T-helper 1 cell (primary cell): ENCODE measurements at places on chromosomes 2 and 18.

- DNase-seq: no peak
These were observed 298.5 kb upstream of the CELF4 start for GRCh38 chr18:37864122-37864521.

- no peak for DNase-seq
These were observed 71.9 kb downstream of the ALPK2 start for GRCh38 chr18:58557008-58557435.

DNA sequence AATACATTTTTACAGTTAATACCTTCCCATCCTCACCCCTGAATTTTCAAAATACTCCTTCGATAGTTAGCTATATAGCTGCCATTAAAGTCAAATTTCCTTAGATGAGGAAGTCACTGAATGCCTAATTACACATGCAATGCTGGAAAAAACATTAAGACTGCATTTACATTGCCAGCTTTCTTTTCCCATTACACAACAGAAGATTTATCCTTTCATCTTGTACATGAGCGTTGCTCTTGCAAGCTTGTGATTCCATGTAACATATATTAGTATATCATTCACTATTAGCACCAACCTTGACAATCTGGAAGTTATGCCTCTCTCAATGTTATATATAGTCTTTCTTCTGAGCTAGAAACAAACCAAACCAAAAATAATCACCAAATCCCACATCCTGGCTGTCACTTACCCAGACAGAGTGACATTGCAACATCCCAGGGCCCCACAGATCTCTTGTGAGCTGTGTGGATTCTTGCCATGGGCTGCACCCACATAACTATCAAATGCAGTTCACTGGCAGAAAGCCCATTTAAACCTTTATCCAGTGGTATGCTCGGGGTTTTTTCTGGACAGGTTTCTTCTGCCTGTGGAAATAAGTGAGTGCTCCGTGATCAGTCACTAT lies 79.2 kb upstream of the PAPOLG start:
- no peak for DNase-seq

DNA sequence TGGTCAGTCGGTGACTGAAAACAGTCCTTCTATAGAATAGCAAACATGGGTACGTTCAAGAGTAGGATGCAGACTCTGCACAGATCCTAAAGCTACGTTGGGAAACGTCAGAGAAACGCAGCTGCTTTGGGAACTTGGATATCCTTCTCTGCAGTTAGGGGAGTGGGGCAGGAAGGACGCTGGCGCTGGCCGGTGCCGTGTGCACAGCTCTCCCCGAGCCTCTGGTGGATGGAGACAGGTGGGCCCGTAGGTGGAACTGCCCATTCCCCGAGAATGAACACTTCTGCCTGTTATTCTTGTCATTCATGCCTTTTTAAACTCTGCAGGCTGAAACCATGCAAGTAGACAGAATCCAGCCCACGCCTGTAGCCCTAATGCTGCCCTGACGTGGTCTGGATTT lies 91.7 kb upstream of the MBOAT2 start:
- DNase-seq: no peak

- DNase-seq: no peak
These were observed 214.2 kb downstream of the MTX2 start for GRCh38 chr2:176483476-176483875.

DNA sequence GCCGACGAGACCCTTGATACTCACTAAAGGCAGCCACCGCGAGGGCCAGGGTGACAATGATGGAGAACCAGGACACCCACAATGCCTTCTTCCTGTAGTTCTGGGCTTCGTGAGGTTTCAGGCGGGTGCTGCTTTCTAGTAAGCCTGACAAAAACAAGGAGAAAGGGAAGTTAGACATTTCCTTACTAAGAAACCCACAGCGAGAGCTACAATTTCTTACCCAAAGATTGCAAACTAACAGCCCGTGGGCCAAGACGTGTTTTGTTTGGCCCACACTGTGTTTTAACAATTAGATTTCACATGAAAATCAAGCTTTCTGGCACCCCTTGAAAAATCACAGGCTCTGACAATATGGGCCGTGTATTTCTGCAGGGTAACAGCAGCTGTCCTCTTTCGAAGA lies 5.6 kb downstream of the TMEM163 start:
- DNase-seq: no peak

GRCh38 chr2:39511605-39512433 lies 74.7 kb upstream of the MAP4K3 start:
- no peak for DNase-seq

- DNase-seq: no peak
These were observed 302.2 kb upstream of the MAP2 start for GRCh38 chr2:209121691-209122090.

- DNase-seq: no peak
These were observed 143.1 kb upstream of the COPS8 start for GRCh38 chr2:236942554-236942953.

DNA sequence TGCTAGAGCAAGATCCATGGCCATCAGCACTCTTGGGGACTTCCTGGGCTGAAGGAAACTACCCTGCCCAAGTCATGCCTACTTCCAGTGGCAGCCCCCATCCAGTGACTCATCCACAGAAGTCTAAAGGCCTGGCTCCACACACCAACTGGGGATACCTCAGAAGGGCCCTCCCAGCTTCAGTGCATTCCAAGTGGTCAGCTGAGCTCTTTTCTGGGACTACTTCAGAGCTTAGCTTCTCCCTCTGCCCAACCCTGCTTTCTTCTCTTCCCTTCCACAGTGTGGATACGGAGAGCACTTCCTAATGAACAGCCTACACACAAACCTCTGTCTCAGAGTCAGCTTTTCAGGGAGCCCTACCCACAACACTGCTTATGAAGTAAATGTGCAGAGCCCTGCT lies 66.5 kb downstream of the CLHC1 start:
- DNase-seq: no peak

- DNase-seq: no peak
These were observed 802.6 kb upstream of the CHAC2 start for GRCh38 chr2:52964916-52965530.

DNA sequence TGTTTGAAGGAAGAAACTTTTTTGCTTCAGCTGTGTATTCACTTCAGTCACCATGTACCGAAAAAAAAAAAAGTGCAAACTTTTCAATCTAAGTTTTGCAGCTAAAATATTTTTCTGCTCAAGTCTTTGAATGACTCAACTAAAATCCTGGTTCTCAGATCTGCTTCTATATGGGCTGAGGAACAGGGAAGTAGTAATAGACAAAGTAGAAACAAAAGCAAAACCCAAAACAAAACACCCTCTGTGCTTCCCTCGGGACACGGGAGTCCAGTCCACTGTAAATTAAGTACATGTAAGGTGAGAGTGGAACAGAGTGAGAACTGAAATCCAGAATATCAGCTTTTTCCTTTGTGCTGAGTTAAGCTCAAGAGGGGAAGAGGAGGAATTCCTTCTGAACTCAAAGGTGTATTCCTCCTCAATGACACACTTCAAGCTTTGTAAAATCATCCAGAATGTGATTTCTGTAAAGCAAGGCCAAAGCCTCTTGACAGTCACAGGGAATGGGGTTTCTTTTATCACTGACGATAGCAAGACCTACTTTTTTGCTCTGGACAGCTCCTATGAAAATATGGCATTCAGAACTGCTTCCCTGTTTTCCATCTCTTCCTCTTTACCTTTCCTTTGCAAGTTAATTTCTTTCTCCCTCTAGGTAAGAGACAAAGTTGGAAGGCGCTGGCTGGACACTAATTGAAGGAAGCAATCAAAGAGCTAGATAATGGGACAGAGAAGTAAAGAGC lies 433.5 kb upstream of the MMADHC start:
- no peak for DNase-seq

DNA sequence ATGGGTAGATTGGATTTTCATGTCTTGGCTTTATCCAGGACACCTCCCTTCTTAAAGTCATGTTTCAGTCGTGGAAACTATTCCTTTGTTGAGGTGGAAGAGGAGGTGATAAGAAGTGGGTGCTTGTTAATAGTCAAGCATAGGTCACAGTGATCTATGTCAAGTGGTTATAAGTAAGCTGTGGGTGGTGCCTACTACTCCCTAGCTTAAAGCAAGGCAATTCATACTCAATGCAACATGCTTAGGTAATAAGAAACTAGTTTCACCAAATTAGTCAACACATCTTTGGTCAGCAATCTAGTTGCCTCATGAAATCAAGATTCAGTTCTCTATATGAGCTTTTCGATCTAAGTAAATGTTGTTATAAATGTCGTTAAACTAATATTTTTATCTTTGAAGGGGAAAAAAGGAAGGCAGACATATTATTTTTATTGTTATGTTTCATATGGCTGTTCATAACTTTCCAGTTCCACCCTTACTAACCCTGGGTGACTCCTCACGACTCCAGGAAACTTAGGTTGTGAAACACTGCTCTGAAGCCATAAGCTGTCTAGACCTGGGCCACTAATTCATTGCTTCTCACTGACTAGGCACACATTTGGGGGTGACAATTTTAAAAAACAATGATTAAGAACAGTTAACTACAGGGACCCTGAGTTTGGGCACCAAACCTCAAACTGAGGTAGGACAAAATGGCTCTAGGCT lies 5.8 kb upstream of the ABCB11 start:
- no peak for DNase-seq

GRCh38 chr18:23822590-23823385 lies 133.5 kb downstream of the LAMA3 start:
- DNase-seq: no peak

- DNase-seq: no peak
These were observed 140.5 kb upstream of the PELI1 start for GRCh38 chr2:64284751-64285150.

DNA sequence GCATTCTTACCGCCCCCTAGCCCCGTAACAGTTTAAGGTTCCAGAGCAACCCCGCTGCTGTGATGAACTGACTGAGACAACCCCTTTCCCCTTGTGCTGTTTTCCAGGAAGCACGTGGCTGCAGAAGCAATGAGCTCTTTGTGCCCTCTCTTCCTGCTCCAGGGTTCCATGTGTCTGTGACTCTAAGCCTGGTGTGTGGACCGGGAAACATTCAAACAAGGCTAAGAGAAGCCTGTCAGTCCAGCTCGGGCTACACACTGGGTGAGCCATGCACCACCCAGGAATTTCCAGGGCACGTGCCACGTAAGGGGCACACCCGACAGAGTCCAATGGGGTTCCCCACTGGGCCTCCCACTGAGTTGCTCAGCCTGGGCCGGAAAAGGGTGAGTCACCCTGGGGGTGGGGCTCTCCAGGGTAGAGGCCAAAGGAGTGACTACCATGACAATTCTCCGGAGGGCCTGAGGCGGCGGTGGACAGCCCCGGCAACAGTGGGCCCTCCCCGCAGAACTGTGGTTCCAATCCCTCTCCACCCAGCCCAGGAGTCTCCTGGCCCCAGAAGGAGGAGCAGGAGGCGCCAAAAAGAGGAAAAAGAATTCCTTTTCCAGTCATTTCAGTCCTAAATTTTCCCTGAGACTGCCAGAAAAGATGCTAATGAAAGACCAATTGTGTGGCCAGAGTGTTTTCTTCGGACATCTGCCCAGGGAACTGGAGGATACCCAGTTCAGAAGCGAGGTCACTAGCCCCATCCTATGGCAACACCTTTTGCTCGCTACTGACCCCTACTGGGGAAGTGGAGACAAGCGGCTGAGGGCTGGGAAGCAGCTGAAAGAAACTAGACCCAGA lies 157.8 kb upstream of the SLC1A4 start:
- DNase-seq: peak; percentile 74

DNA sequence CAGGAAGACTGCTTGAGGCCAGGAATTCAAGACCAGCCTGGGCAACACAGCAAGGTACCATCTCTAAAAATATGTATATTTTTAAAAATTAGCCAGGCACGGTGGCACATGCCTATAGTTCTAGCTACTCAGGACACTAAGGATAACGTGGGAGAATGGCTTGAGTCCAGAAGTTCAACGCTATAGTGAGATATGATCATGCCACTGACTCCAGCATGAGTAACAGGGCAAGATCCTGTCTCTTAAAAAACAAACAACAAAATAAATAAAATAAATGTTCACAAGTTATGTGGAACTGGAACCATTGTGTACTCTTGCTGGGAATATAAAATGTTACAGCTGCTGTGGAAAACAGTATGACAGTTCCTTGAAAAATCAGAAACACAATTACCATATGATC lies 47.2 kb downstream of the USP34 start:
- DNase-seq: no peak

DNA sequence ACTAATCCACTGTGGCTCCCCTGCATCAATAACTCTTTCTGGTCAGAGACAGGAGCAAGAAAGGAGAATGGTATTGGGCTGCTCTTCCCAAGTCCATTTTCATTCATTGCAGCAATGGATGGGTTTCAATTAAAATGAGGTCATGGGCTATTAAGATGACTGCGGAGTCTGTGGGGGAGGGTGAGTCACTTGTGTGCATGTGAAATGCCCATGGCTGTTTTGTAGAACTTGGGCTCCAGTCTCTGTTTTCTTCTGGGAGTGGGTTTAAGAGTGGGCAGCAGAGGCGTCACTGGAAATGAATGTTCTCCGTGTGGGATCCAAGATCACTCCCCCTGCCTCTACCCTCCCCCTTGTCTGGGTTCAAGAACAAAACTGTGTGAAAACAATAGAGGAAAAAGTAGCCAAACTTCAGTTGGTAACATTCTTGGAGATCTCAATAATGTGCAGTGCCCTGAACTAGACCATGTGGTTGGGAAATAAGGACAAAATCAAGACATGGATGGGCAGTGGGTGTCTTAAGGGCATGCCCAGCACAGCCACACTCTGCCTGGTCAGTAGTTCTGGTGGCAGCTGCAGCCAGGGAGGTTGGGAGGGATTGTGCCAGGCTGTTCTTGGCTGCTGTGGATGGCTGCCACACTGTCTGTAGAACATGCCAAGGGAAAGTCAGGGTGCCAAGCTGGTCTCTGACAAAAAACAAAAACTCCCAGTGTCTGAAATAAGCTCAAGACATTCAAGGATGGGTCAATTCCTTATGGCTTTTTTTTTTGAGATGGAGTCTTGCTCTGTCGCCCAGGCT lies 68.2 kb upstream of the CXCR4 start:
- DNase-seq: no peak

GRCh38 chr2:172091000-172091641 lies 5.8 kb downstream of the DLX1 start:
- no peak for DNase-seq

- no peak for DNase-seq
These were observed 32.6 kb upstream of the E2F6 start for GRCh38 chr2:11498543-11499034.

DNA sequence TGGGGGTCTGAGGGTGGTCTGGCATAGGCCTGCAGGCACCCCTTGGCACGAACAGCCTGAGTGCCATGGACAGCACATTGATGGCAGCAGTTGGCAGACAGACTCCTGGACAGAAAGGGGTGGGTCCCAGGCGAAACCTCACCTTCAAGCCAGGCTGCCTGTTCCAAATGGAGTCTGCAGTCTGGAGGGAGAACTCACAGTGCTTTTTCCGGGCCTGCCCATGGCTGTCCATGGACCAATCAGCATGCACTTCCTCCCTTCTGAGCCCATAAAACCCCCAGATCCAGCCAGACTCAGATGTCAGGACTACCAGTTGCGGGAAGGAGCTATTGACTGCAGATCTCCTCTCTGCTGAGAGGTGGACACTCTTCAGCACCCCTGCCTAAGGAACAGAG lies 694.6 kb upstream of the ACVR2A start:
- DNase-seq: no peak

DNA sequence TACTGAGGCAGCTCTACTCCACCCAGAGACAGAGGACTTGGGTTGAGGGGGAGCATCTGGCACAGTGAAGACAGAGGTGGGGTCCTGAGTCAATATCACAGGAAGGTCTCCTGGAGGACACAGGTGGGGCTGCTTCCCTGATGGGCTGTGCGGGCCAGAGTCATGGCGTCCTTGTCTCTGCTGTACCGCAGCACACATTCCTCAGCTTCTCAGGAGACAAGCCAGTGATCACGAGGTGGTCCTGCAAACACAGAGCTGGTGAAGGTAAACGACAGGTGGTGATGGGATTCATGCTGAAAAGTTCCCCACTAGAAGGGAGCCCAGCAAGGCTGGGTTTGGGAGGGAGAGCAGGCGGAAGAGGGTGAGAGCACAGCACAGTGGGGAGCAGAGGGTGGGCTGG lies 9.7 kb downstream of the TCF23 start:
- DNase-seq: no peak
